ENCODE measurements at places on chromosomes 1 and 21. TPM values are rescaled to one million over a fixed set of nuclear protein-coding genes. Genes with fewer than 3 reads are reported as not detected.

Gene HSF2BP
- 0.96 TPM for total RNA-seq

Gene SELE
- under 0.01 TPM for total RNA-seq

Gene LCE1C
- total RNA-seq: not detected

Gene SPRR5
- total RNA-seq: not detected

Gene ERICH3
- total RNA-seq: not detected

Gene CSF3R
- total RNA-seq: not detected

Gene GPR52
- total RNA-seq: 0.28 TPM

Data from regular cardiac myocyte (primary cell).